ENCODE measurements at places on chromosomes 2 and 18.

- H3K27ac ChIP-seq: no peak overlapping the region
- H3K36me3 ChIP-seq: no peaks in the 10 kb centered on the region
- no peaks in the 10 kb centered on the region for H3K27me3 ChIP-seq
Observed at GRCh38 chr2:3368261-3368722, 9.3 kb downstream of the EIPR1 start.

- no peak overlapping the region for H3K27ac ChIP-seq
- no peak overlapping the region for H3K4me3 ChIP-seq
- H3K36me3 ChIP-seq: no peaks in the 10 kb centered on the region
- H3K4me1 ChIP-seq: peaks cover 9% of the 10 kb centered on the region
Observed at GRCh38 chr2:113211226-113212105, 37.7 kb downstream of the PSD4 start.

DNA sequence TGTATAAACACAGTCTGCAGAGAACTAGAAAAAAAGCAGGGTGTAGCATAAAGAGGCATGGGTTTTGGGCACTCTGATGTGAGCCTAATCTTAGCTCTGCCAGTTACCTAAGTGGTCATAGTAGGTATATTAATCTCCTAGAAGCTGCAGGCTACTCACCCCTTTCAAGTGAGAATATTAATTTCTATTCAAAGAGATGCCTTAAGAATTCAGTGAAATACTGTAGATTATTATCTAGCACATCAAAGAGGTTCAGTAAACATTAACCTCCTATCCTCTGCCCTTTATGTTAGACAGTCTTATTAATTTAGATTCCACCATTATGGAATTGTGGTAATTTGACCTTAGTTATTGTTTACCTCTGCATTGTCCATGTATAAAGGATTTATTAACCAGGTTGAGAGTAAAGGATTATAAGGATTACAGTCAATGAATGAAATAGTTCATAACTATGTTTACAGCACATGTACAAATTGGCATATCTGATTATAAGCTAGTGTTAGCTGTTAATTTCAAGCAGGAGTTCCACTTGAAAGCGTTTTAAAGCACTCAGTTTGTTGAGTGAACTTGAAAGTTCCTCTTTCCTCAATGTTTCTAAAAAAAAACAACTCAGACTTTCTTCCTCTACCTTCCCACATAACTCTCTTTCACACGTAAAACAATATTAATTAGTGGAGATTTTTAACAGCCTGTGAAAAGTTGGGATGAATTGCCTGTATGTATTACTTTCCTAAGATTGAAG lies 150.6 kb upstream of the EPC2 start:
- no peaks in the 10 kb centered on the region for H3K36me3 ChIP-seq
- DNase-seq: no peak
- no peak overlapping the region for H3K27ac ChIP-seq
- no peak overlapping the region for H3K4me3 ChIP-seq
- no peaks in the 10 kb centered on the region for H3K4me1 ChIP-seq
- no peaks in the 10 kb centered on the region for H3K27me3 ChIP-seq

GRCh38 chr2:182810087-182810486 lies 56.4 kb downstream of the FRZB start:
- no peak overlapping the region for H3K27ac ChIP-seq
- no peak overlapping the region for H3K4me3 ChIP-seq
- no peaks in the 10 kb centered on the region for H3K36me3 ChIP-seq
- DNase-seq: no peak
- no peaks in the 10 kb centered on the region for H3K27me3 ChIP-seq

GRCh38 chr2:48601349-48601748 lies 16.3 kb upstream of the GTF2A1L start:
- no peak overlapping the region for H3K4me3 ChIP-seq
- H3K27me3 ChIP-seq: no peaks in the 10 kb centered on the region
- no peaks in the 10 kb centered on the region for H3K4me1 ChIP-seq
- H3K27ac ChIP-seq: no peak overlapping the region
- DNase-seq: no peak
- no peaks in the 10 kb centered on the region for H3K36me3 ChIP-seq

DNA sequence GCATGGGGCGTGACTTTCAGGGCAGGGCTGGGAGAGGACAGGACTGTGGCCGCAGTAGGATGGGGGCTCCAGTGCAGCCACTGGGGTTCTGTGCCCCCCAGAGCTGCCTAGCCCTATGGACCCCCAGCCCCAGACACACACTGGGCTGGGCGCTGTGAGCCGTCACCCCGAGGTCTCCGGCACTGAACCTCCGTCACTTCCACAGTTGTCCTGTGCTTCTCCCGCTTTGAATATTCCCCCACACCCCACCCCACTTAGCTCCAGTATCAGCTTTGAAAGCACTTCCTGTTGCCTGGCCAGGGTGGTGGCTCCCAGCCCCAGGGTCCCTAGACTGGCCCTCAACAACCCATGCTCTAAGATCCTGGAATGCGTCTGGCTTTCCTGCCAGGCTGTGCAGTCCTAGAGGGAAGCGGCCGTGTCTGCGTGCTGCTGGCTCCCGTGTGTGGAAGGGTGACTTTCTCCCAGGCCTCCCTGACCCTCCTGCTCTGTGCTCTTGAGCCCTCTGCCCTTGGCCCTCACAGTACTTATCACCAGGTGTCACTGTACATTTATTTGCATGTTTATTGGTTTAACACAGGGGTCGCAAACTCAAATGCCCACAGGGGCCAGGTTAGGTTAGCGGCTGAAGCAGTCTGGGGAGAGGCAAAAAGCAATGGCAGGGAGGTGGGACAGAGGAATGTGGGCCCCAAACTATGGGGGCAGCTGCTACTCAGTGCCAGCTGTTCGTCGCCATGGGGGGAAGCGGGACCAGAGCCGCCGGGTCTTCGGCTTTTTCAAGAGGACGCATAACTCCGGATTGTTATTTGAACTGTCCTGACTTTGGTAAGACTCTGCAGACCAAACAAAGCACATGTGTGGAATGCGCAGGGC lies 9.9 kb downstream of the OBSL1 start:
- no peaks in the 10 kb centered on the region for H3K27me3 ChIP-seq
- H3K27ac ChIP-seq: no peak overlapping the region
- DNase-seq: no peak
- H3K4me3 ChIP-seq: no peak overlapping the region

GRCh38 chr2:177038787-177039484 lies 173.7 kb upstream of the HNRNPA3 start:
- DNase-seq: no peak
- no peak overlapping the region for H3K27ac ChIP-seq
- no peaks in the 10 kb centered on the region for H3K27me3 ChIP-seq
- H3K4me1 ChIP-seq: no peaks in the 10 kb centered on the region

DNA sequence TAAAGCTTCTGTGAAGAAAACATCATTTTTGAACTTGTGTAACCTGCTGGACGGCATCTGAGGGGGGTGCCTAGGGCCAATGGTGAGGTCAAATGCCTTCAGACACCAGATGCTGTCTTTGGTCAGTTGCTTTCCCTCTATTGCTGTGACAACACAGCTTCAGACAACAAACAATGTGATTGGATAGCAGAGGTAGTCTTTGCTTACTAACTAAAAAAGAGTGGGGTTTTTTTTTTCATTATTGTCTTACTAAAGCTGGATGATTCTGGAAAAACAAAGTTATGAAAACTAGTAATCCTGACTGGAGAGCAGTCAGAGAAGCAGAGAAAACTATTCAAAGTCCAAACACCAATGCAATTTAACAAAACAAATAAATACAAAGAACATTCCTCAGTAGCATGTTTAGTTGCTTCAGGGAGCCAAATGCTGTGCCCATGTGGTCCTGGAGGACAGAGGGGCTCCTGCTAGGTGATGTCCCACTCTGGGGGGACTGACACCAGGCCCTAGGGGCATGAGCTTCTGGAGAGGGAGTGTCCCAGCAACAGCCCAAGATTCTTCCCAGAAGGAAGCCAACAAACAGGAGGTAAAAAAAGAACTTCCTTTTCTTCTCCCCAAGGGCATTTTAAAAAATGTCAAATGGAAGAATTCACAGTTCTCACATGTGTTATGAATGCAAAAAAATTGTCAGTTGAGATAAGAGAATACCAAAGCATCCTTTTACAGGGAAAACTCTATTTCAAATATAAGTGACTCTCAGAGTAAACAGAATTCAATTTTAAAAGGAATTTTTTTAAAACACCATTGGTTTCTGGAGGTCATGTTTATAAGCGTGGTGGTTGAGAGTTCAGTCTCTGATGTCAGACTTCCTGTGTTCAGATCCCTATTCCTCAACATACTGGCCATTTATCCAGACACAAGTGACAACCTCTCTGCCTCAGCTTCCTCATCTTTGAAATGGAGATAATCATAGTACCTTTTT lies 181.1 kb upstream of the PGAP1 start:
- H3K4me3 ChIP-seq: no peak overlapping the region
- H3K27ac ChIP-seq: peak overlapping the region; percentile 46
- DNase-seq: no peak
- peaks cover 39% of the 10 kb centered on the region for H3K36me3 ChIP-seq
- H3K4me1 ChIP-seq: peaks cover 9% of the 10 kb centered on the region
- H3K27me3 ChIP-seq: no peaks in the 10 kb centered on the region

- no peaks in the 10 kb centered on the region for H3K4me1 ChIP-seq
- no peak overlapping the region for H3K27ac ChIP-seq
- H3K27me3 ChIP-seq: no peaks in the 10 kb centered on the region
- no peak overlapping the region for H3K4me3 ChIP-seq
- no peak for DNase-seq
Observed at GRCh38 chr2:197862246-197862955, 58.0 kb downstream of the PLCL1 start.

DNA sequence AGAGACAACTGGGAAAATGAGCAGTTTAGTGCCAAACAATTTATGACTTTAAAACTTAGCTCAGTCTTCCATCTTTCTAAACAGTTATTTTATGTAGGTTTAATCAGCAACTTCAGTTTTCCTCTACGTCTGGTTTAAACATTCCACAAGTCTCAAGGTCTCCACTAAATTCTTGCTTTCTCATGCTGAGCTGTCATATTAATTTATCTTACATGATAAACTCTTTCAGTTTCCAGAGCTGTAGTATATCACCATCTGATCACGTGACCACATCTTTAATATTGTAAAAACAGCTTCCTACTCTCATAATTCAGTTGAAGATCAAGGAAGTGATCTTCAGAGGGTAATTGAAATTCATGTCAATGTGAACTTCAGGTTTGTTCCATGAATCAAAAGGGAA lies 158.6 kb downstream of the ZNF804A start:
- H3K27ac ChIP-seq: no peak overlapping the region
- no peak overlapping the region for H3K4me3 ChIP-seq
- no peaks in the 10 kb centered on the region for H3K36me3 ChIP-seq
- H3K27me3 ChIP-seq: no peaks in the 10 kb centered on the region
- H3K4me1 ChIP-seq: no peaks in the 10 kb centered on the region
- no peak for DNase-seq

DNA sequence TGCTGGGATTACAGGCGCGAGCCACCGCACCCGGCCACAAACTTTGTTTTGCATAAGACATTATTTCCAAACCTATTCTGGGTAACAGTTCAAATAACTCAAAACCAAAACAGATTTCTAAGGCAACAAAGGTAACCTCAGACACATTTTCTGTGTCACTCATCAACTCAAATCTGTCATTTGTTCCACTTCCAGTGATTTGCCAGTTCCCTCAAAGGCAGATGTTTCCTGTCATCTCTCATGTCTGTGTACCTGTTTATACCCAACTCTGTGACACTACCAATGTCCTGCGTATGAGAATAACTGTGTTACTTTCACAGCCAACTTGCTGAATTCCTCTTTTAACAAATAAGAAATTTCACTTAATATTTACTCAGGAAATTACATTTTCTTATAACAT lies 54.4 kb downstream of the SCN3A start:
- no peak overlapping the region for H3K27ac ChIP-seq
- peak; percentile 9 for DNase-seq
- no peaks in the 10 kb centered on the region for H3K36me3 ChIP-seq
- no peak overlapping the region for H3K4me3 ChIP-seq

- no peaks in the 10 kb centered on the region for H3K4me1 ChIP-seq
- no peaks in the 10 kb centered on the region for H3K27me3 ChIP-seq
- H3K4me3 ChIP-seq: no peak overlapping the region
Observed at GRCh38 chr2:168062054-168062453, 185.3 kb downstream of the STK39 start.

DNA sequence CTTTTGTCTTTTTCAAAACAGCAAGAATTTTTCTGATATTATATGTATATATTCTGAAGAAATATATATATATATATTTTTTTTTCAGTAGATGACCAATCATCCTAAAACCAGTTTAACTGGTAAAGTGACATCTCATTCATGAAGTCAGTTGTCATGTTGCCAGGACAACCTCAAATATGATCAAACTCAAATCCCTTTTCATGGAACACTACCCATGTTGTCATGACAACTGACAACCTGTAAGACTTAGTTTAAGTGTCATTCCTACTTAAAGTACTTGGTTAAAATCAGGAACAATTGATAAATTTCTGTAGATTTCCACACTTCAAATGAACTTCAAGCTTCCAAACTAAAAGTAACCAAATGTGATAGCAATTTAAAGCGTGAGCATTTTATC lies 101.8 kb upstream of the ERBB4 start:
- H3K27me3 ChIP-seq: no peaks in the 10 kb centered on the region
- no peak overlapping the region for H3K4me3 ChIP-seq
- no peaks in the 10 kb centered on the region for H3K36me3 ChIP-seq
- DNase-seq: no peak
- no peaks in the 10 kb centered on the region for H3K4me1 ChIP-seq

DNA sequence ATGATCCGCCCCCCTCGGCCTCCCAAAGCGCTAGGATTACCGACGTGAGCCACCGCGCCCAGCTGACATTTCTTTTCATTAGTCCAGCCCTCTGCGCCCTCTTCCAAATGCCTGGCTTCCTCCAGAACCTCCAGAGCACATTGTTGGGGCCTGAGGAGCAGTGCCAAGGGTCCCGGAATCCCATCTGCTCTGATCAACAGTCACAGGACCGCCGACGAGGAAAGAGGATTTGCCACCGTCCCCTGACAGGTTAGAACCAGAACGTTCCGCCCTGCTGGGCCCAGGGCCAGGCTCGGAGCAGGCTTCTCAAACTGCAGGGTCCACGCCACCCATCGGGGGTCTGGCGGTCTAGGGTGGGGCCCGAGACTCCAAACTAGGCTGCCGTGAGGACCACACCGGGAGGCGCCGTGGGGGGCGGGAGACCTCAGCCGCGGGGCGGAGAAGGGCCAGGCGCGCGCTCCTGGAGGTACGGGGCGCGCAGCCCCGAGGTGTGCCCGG lies 36.9 kb upstream of the ITM2C start:
- no peak overlapping the region for H3K27ac ChIP-seq
- H3K4me1 ChIP-seq: peaks cover 11% of the 10 kb centered on the region
- H3K36me3 ChIP-seq: no peaks in the 10 kb centered on the region
- peaks cover 76% of the 10 kb centered on the region for H3K27me3 ChIP-seq

GRCh38 chr2:151808258-151809072 lies 19.8 kb downstream of the ARL5A start:
- H3K36me3 ChIP-seq: peaks cover 50% of the 10 kb centered on the region
- no peak overlapping the region for H3K27ac ChIP-seq
- DNase-seq: peak; percentile 30
- no peaks in the 10 kb centered on the region for H3K27me3 ChIP-seq
- peaks cover 6% of the 10 kb centered on the region for H3K4me1 ChIP-seq

All from left lung (tissue), 14 donors.